ENCODE measurements at places on chromosomes 4 and X.

DNA sequence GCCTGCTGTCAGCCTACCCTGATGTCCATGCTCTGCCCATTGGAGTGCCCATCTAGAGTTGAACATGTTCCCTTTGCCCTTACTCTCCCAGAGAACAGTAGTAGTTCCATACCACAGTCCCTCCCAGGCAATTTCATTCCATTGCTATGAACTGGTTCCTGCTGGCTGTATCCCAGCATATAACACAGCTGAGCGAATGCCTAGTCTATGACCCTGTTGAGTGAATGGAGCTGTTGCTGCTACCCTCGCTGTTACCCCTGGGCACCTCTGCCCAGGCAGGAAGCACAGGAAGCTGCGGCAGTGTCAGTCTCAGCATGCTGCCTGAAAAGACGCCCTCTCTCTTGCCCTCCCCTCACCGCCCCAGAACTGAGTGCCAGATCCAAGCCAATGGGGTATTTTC, 73.3 kb downstream of the SOX3 start:
- DNase-seq, result no peak

- no peak for DNase-seq
Observed at GRCh38 chr4:38559374-38559773, 104.6 kb upstream of the KLF3 start.

DNA sequence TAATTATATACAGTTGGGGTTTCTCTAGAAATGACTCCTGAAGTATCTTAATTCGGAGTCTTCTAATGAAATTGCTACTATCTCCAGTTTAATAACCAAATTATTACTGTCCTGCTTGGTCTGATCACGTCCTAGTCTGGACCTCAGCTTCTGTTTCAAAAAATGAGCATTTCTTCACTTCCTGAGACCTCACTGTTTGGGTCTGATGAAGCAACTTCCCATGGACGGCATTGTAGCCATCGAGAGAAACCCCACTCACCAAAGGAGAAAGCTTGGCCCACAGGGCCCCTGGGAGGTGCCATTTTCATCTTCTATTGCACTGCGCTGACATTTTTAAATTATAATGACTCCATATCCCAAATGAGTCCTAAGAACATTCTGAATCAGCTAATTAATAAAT, 178.0 kb downstream of the MGST2 start:
- no peak for DNase-seq

DNA sequence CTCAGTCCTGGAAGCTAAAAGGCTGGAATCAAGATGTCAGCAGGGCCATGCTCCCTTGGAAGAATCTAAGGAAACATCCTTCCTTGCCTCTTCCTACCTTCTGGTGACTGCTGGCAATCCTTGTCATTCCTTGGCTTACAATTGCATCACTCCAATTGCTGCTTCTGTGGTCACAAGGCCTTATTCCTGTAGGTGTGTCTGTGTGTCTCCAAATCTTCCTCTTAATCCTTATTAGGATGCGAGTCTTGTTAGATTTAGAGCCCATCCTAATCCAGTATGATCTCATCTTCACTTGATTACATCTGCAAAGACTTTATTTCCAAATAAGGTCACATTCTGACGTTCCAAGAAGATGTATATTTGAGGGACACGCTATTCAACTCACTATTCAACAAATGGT, 52.2 kb downstream of the SMIM20 start:
- DNase-seq, result no peak

DNA sequence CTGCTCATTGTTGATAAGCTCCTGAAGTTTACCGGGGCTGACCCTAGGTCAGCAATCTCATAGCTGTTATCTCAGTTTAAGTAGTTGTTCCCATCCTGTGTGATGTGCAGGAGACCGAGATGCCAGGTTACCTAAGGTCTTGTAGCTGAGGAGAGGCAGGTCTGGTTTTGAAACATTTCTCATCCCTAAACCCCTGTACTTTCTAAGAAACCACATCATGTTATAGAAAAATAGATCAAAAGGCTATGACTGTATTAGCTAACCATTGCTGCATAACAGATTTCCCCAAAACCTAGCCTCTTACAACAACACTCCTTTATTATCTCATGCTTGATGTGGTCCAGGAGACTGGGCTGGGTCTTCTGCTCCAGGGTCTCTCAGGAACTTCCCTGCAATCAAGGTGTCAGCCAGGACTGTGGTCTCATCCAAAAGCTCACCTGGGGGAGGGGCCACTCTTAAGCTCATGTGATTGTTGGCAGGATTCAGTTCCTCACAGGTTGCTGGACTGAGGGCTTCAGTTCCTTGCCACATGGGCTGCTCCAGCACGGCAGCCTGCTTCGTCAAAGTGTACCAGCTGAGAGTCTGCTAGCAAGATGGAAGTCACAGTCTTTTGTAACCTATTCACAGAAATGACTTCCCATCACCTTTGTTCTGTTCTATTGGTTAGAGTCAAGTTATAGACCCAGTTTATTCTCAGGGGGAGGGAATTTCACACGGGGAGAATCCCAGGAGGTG, 60.9 kb upstream of the CLCN4 start:
- DNase-seq, result no peak

DNA sequence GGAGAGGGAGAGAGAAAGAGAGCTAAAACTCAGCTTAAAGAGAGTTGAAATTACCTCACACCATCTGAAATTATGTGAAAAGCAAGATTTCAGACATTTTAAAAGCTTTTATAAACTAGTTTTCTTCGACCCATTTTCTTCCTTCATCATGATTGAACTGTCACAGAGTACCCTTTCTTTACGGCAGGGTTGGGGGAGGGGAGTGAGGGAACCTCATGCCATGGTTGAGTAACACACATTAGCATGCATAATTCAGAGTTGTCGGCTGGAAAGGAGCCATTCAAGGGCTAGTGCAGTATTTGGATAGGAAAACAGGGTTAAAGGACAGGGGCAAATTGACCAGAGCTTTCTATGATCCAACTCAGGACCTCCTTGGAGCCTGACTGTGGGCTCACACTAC, 46.2 kb downstream of the PCDH19 start:
- DNase-seq, result no peak

DNA sequence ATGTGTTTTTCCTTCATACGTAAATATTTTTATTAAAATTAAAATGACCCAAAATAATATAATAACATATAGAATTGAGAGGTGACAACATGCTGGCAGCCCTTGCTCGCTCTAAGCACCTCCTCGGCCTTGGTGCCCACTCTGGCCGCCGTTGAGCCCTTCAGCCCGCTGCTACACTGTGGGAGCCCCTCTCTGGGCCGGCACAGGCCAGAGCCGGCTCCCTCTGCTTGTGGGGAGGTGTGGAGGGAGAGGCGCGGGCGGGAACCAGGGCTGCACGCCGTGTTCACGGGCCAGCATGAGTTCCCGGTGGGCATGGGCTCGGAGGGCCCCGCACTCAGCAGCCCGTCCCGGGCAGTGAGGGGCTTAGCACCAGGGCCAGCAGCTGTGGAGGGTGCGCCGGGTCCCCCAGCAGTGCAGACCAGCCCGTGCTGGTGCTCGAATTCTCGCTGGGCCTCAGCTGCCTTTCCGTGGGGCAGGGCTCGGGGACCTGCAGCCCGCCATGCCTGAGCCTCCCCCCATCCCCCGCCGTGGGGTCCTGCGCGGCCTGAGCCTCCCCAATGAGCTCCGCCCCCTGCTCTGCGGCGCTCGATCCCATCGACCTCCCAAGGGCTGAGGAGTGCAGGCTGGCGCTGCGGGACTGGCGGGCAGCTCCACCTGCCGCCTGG, 222.3 kb downstream of the PTTG2 start:
- no peak for DNase-seq

DNA sequence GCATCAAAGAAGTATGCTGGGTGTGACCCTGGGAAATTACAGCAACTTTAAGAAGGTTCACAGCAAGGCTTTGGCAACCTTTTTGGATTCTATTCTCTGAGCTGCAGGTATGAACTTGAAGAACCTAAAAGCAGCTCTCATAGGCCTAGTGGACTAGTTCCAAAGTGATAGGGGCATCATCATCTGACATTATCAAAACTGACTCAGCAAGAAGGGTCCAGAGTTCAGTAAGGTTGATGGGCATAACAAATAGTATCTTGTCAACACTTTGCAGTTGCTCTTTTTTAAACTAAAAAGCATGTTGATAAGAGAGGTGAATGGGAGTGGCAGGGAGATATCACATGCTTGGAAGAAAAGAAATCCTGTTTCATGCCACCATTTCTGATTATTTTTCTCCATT, 249.3 kb downstream of the ZNF674 start:
- no peak for DNase-seq

DNA sequence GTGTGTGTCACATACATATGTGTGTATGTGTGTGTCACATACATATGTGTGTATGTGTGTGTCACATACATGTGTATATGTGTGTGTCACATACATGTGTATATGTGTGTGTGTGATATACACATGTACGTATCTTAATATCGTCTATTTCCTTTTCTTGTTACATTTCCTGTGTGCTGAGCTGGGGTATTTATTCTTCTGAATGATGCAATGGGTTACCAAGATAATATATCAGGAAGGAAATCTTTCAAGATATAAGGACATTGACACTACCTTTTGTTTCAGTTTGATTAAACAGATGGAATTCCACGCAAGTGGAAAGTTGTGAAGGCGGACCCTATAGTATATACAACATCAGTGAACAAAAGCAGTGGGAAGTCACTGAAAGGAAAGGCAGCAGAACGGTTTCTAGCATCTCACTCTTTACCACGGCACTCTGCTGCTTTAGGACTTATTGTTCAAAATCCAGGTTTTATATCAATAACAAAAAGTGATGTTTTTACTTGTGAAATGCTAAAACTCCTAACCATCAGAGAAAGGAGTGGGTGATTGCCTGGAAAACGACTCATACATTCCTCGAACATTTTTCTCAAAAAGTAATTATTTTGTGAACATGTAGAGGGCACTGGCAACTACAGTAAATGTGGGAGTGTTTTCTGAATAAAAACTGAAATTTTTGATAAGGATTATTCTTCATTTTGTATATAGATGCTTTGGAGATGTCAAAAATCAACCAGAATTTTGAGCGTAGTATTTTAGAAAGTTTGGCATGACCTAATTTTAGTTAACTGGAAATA, 43.1 kb upstream of the IL21 start:
- no peak for DNase-seq
